Nucleus accumbens (tissue), 56 donors: ENCODE measurements at places on chromosomes 7 and 10.

- peak; percentile 3 for DNase-seq
Measured at GRCh38 chr10:16611037-16611436, 89.4 kb upstream of the C1QL3 start.

DNA sequence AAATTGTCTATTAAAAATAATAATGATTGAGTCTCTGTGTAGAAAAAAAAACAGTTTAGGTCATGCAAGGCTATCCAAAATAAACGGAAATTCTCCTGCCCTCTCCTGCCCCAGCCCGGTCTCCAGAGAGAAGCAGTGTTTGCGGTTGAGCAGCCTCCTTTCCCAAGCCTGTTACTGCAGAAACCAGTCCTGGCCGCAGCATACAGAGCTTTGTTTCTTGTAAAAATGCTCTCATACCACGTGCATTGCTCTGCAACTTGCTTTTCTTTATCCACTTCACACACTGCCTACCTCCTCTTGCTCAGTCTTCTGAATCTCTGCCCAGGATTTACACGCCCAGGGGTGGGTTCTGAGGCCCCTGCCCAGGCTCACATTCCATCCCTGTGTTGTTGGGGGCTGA, 34.4 kb upstream of the CUL1 start:
- DNase-seq: no peak

GRCh38 chr10:132699411-132700155, 86.4 kb downstream of the NKX6-2 start:
- no peak for DNase-seq

- no peak for DNase-seq
Measured at GRCh38 chr10:122630526-122630925, 69.1 kb downstream of the C10orf120 start.

DNA sequence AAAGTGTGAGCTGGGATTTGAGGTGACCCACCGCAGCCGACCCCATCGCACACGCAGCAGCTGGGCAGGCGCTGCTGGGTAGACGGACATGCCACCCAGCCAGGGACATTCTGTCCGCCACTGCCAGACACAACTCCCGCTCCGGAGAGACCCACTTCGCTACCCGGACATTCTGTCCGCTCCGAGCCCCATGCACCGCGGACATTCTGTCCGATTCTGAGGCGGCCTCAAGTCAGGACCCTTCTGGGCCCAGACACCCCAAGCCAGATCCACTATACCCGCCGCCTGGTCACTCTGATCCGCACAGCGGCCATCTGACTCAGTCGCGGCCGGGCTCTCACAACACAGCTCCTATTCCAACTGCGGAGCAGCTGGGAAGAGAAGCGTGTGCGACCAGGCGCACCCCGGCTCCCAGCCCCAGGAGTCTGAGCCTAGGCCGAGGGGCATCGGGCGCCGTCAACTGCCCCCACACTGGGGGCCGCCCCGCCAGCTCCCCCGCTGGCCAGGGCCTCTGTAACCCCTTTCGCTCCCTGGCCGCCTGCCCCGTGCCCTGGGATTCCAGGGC, 763 bp downstream of the PITX3 start:
- no peak for DNase-seq
